Stimulated activated CD8-positive, alpha-beta memory T cell treated with anti-CD3 and anti-CD28 coated beads, Interleukin-4, amount 100 ng/mL, for 24 hours (primary cell): ENCODE measurements at places on chromosomes 4 and X.

- DNase-seq, result no peak
Measured at GRCh38 chr4:87056881-87057280, 122.1 kb downstream of the AFF1 start.

DNA sequence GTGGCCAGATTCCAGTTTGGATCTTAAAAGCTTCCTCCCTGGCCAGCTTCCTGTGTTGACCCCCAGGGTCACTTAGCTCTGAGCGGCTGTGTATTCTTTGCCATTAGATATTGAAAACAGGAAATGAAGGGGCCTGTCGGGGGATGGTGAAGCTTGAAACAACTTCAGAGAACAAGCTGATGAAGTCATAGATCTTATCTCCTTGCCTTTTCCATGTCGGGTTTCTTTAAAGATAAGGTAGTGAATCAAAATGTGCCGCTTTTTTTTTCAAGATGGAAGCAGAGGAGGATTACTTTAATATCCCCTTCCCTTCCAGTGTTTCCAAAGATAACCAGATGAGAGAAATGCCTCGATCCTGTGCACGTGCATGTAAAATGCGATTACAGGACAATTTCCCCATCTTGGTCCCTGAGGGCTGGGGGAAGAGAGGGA is 508.5 kb downstream of the MID1IP1 start:
- DNase-seq, result no peak

DNA sequence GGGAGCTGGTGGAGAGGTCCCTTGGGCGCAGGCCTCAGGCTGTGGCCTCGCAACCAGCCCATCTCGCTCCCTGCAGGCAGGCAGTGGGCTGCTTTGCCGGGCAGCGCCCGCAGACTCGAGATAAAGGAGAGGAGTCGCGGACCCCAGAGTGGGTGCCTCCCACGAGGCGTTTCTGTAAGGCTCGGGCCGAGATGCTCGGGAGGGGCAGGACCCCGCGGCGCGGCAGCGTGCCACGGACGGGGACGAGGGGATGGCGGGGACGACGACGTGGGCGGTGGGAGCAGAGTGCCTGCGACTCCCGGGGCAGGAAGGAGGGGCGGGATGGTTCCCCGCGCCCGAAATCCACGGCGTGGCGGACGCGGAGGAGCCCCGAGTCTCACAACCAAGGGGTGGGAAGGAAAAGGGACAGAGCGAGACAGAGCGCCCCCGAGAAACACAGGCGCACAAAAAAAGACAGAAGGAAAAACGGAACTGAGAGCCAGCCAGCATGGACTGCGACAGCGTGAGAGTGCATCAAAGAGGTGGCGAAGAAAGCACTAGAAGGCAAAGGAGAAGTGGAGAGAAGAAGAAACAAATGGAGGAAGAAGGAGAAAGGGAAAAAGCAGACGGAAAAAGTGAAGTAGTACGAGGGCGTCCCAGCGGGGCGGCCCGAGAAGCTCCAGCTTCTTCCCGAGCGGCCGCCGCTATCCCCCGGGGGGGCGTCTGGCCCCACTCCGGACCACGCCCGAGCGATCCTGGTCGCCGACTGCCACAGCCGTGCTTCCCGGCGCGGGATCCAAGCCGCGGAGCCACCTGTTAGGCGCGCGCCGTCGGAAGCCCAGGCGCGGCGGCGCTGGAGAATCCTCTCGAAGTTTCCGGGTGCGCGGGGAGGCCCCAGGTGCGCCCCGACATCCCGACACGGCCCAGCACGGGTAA is 1.5 kb downstream of the BEND4 start:
- DNase-seq, result no peak

DNA sequence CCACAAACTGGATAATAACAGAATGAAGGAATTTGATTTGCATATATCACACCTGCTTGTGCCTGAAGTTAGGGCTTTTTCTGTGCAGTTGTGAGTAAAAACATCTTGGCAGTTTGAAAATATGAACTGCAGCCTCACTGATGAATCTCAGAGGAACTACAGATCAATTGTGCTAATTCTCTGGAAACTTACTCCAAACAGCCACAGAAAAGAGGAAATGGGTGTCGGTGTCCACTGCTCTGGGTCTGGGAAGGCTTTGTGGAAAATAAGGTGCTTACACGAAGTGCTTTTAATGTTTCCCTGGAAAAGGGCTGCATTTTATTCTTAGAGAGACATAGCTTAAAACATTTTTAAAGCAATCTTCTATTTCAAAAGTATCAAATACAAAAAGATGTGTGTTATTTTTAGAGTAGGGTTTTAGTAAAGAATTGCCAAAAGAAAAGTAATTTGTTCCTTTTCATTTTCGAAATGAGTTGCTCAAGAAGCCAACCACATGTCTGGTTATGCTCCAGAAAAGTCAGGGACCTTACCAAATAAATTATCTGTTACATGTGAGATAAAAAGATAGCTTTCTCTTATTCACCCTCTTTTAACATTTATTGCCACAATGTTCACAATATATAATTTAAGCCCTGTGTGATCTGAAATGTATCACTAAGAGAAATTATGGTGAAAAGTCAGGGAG is 240.1 kb downstream of the FRAS1 start:
- no peak for DNase-seq

DNA sequence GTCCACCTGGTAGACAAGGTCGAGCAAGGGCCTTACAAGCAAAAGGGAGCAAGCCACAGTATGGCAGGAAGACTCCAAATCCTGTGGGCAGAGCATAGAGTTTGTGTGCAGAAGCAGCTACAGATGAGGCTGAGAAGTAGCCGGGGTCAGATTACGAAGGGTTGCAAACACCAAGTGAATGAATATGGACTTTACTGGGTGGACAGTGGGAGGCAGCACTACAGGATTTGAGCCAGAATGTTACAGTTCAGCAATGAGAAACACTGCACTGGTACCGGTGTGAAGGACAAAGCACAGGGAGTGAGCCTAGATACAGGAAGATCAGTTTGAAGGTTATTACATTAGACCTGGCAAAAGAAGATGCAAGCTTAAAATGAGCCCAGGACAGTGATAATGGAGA is 46.1 kb upstream of the HOPX start:
- no peak for DNase-seq

DNA sequence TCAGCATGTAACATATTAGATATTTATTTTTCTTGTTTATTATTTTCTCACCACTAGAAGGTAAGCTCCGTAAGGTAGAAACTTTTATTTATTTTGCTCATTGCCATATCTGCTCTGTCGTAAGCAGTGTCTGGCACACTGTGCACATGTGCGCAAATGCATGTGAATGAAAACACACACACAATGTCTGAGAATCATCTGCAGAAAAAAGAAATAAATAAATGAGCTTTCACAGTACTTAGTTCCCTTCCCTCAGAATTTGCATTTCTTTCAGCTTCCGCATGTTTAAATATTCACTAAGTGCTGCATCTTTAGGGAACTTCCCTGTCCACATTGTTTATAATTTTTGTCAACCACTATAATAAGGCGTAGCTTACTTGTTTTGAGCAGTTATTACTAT is 963.0 kb upstream of the PABPC4L start:
- no peak for DNase-seq

GRCh38 chrX:104172788-104173187 is 6.5 kb downstream of the FAM199X start:
- DNase-seq, result no peak

GRCh38 chrX:112636951-112637581 is 42.7 kb downstream of the LHFPL1 start:
- DNase-seq, result no peak

DNA sequence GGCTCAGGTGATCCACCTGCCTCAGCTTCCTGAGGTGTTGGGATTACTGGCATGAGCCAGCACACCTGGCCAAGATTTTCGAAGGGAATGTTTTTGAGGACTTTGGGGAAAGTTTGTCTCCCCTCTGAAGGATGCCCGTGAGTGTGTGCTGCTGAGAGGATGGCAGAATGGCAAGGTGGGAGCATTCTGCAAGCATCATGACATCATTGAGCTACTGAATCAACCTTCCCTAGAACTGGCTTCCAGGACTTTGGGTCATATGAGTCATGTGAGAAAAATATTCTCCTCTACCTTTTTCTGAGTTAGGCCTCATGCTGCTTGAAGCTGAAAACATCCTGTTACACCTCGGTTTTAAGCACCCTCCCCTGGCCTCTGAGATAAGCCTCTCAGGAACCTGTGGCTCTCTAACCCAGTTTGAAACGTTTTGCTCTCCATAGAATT is 31.0 kb downstream of the TMEM131L start:
- DNase-seq, result peak; percentile 19

GRCh38 chr4:186481998-186482790 is 73.2 kb downstream of the MTNR1A start:
- no peak for DNase-seq

GRCh38 chr4:88350786-88351185 is 27.9 kb upstream of the HERC6 start:
- no peak for DNase-seq

DNA sequence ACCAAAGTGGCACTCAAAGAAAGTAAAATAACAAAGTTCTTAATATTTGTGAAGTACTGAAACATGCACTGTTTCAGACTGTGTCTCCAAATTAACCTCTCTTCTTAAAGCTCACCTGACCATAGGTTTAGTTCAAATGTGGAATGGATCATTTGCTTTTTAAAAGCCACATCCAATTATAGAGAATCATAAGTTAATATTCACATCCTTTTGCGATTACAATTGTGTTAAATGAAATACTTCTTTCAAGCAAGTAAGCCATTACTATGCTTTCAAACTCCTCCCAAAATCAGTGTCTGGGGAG is 95.3 kb upstream of the PTPN13 start:
- DNase-seq, result no peak
